Stimulated activated CD8-positive, alpha-beta memory T cell treated with anti-CD3 and anti-CD28 coated beads, Interleukin-2, amount 100 ng/mL, for 1 hour (primary cell): ENCODE measurements at places on chromosomes 1 and 21.

- DNase-seq, result no peak
Measured at GRCh38 chr1:27436204-27437159, 44.1 kb downstream of the GPR3 start.

DNA sequence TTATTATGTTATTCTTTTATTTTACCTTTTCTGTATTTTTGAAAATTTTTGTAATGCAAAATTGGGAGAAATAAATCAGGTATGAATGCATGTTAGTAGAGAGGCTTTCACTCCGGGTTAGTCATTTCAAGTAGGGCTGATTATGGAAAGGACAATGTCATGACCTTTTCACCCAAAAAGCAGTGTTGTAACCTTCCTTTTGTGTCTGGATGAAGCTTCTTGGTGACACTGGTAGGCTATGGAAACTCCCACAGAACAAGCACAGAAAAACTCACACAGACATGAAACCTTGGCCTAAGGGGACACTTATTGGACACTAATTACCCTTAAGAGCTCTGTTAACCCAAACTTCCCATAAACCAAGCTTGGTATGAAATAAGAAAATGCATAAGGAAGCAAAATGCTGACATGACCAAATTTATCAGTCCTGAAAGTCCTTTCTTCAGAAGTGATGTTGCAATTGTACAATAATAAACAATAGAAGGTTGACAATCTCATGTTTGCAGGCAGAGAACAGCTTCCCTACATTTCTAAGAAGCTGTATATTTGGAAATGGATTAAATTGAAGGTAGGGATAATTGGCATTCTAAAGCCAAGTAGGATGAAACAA is 70.0 kb upstream of the KCNJ15 start:
- DNase-seq, result no peak

- no peak for DNase-seq
Measured at GRCh38 chr1:156711011-156711817, 5.8 kb upstream of the CRABP2 start.

GRCh38 chr1:207649865-207650580 is 5.1 kb downstream of the CR1L start:
- no peak for DNase-seq

GRCh38 chr1:222931023-222931422 is 116.2 kb downstream of the DISP1 start:
- no peak for DNase-seq

GRCh38 chr1:9589719-9590157 is 1.0 kb downstream of the TMEM201 start:
- no peak for DNase-seq

DNA sequence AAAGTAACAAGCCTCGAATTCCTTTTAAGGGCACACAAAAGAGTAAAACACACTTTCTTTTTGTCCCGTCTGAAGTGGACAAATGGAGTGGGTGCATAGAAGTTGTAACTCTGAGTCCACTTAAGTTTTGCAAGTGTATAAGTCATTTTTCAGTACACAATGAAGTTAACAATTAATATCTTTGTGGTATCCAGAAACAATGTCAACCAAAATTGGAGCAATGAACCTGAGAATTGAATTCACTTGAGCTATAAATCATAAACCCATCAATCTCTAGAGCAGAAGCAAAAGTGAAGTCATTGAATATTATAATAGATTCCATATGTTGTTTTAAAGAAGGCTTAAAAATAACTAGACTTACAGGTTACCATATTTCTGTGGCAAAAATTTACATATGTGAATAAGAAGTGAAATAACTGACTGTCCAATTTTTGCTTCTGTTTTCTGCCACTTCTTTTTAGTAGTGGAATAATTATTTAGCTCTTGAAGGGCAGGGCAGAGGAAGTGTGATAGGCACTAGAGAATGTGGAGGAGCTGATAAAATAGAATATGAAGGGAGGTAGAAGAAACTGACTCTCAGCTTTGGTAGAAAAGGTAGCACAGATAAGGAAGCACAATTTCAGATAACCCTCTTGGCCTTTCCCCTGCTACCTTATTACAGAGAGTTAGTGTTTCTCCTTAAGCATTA is 73.9 kb upstream of the RGL1 start:
- no peak for DNase-seq

DNA sequence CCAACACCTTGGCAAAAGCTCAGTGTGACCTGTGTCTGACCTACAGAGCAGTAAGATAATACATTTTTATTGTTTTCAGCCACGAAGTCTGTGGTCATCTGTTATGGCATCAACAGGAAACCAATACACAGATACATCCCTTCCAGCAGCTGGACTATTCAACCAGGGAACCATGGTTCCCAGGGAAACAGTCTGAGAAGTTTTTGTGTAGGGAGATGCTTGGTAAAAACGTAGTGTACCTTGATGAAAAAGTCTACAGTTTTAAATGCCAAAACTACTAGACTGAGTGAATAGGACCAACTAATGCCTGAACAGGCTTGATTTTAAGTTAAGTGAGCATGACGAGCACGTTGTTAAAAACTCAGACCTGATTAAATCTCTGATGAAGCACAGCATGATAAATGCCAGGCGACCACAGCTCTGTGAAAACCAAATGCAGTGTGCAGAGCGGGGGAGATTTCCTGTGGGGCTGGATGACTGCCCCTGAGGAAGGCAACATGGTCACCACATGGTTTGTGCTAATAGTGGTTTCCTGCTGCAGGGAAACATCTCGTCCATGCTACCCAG is 228.9 kb downstream of the TNR start:
- no peak for DNase-seq

DNA sequence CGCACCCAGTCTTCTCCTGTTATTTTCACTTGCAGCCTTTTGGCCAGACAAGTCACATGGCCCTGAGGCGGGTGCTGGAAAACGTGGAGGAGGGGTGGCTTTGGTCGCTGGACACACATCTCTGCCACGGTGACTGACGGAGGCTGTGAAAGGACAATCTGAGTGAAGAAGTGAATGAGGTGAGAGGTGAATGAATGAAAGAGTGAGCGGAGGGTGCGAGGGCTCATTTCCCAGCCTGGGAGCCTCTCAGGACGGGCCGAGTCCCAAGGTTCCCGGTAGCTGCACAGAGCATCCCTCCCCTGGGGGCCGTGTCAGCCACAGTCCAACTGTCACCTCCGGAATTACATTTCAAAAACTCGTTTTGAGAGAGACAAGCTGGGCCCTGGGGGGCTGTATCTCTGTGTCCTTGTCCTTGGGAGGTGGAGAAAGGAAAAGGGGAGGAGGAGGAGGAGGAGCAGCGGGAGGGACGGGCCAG is 89.6 kb downstream of the UBIAD1 start:
- DNase-seq, result no peak

DNA sequence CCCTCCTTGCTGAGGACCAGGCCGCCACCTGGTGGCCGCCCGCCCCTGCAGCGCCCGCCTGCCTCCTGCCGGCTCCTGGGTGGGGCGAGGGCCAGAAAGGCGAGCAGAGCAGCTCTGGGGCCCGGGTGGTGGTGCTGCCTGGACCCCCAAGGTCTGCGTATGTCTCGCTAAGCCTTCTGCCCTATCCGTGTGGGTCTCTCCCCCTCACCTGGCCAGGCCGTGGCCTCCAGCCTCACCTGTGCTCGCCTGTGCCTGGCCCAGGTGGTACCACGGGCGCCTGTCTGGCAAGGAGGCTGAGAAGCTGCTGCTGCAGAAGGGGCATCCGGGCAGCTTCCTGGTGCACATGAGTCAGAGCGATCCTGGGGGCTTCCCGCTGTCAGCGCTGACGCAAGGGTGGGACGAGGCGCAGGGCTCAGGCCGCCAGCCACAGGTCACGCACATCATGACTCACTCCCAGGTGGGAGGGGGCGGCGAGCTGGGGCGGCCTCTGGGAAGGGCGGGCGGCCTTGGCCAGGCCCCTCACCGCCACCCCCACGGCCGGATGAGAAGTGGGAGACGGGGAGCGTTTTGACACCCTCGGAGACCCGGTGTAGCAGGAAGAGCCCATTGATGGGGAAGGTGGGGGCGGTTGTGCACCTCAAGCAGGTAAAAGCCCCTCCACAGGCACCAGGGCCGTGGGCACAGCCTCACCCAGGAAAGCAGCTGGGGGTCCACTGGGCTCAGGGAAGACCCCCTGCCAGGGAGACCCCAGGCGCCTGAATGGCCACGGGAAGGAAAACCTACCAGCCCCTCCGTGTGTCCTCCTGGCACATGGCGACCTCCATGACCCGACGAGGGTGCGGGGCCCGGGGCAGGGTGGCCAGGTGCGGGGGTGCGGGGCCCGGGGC is 9.9 kb downstream of the RNF223 start:
- peak; percentile 73 for DNase-seq

DNA sequence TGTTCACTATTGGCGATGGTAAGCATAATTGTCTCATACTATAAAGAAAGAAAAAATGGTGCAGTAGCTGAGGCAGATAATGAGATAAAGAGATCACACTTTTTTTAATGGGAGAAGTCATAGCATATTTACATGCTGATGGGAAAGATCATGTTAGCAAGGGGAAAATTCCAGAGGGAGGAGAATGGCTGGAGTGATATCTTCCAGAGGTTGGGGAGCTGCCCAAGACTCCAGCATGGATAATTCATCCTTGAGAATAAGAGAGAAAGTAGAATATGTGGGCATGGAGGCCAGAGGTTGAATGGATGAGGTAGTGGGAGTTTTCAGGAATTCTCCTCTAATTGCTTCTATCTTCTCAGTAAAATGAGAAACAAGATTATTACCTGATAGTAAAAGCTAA is 45.8 kb upstream of the RGS1 start:
- DNase-seq, result no peak

GRCh38 chr1:213186168-213186567 is 135.1 kb downstream of the RPS6KC1 start:
- no peak for DNase-seq

GRCh38 chr1:67833602-67833940 is 304 bp upstream of the GNG12 start:
- DNase-seq, result no peak

GRCh38 chr1:15100880-15101760 is 52.4 kb upstream of the TMEM51 start:
- no peak for DNase-seq

DNA sequence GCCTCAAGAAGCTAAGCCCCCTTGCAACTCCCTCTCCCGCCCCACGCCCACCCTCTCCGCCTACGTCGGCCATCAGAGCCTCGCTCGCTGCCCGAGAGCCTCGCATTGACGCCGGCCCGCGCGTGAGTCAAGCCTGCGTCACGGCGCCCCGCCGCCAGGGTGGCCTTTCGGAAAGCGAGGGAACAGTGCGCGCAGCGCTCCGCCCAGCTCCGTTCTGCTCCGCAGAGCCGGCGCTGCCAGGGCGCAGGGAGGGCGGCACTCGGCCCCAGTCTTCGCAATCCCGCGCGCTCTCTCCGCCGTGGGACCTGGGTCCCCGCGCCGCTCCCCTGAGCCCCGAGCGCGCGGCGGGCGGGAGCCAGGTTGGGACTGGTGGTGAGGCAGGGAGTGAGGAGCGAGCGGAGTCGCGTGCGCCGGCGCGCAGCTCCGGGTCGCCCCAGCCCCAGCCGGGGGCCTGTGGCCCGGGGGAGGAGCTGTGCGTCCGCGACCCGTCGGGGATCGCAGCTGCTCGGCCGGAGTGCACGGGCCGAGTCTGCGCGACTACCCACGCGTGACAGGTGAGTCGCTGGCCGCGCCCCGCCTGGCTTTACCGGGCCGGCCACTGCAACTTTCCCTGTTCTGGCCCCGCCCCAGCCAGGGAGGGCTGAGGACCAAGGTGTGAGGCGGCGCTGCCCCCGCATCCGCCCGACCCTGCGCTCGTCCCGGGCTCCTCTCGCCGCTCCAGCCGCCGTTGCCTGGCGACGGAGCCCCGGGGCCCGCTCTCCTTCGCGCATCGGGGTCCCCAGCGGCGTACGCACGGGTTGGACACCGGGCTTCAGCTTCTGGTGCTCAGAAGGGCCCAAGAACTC is at the start of gene SLC6A17:
SLC6A17 (plus strand) TSS at position 165 of the 845 bp plus-strand sequence. CDS start 16,436 bp downstream, outside the sequence.
- DNase-seq, result no peak

GRCh38 chr21:39961251-39961650 is 94.0 kb downstream of the PCP4 start:
- no peak for DNase-seq

DNA sequence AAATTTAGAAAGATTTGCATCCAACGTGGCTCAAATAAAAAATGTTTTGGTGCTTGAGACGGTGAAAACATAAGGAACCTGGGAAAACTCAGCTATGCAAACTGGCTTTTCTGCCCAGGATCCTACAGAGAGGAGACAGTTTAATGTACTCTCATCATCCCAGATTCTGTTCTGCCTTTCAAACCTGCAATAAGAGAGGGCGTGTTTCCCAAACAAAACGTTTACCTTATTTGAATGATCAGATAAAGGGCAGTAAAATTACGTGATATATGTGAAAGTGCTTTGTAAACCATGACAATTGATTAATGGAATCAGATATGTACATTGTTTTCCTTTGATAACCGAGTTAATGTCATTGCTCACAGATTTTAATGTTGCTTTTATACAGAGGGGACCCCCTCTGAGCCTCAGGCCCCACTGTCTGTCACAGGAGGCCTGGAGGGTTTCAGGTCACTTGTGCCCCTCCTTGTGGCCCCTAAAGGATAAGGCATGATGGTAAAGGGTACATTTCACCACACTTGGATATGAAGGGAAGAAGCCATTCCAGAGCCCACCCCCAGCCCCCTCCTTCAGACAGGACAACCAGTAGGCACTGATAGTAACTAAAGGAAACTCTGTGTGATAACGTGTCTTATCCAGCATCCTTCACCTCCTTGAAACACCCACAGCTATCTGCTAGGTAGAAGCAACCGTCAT is 157.6 kb downstream of the EDEM3 start:
- no peak for DNase-seq

GRCh38 chr1:62321446-62321845 is 2.2 kb upstream of the KANK4 start:
- no peak for DNase-seq

DNA sequence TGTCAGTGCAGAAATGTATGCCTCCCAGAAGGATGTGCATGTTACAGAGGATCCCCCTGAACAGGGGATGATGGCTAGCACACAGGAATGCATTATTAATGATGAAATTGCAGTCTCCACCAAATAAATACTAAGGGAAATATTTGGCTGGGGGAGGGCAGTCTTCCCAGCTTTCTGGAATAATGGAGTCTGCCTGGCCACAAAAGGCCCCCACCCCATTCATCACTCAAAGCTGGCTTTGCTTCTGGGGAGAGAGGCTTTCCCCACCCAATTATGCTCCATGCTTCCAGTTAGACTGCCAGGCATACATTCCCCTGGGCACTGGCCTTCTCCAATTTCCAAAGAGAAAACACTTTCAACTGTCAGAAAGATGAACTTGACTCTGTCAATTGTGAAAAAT is 302.7 kb downstream of the SIPA1L2 start:
- no peak for DNase-seq

DNA sequence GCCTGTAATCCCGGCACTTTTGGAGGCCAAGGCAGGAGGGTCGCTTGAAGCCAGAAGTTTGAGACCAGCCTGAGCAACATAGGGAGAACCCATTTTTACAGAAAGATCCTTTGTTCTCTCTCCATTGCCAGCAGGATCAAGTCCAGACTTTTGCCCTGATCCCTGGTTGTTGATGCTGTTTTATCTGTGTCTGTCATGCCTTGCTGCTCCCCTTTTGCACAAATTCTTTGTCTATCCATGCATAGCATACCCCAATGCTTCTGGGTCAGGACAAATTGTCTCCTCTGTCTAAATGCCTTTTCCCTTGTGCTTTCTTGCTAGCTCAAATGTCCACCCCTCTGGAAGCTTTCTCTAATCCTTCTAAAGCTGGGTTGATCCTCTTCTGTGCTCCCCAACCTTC is 25.3 kb upstream of the FAAH start:
- no peak for DNase-seq
